ENCODE measurements at places on chromosomes 2 and 18.

DNA sequence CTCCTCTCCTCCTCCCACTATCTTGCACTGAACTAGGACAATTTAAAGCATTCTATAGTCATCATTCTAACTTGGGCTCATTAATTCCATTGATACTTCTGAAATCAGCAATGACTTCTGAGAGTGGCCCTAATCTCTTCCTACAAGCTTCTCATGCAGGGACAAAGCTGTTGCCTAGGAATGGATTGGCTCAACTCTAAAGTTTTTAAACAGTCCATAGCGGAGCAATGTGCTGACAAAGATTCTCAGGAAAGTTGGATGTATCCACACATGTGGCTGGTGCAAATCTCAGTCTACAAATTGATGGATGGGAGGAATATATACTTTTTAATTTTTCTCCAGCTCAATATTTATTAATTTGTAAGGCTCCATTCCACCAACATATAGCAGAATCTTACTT, 388.9 kb downstream of the SETBP1 start:
- DNase-seq: no peak

GRCh38 chr2:53629001-53629400, 138.6 kb upstream of the CHAC2 start:
- no peak for DNase-seq

- no peak for DNase-seq
These were observed 303.9 kb downstream of the ZEB2 start for GRCh38 chr2:144215701-144216675.

DNA sequence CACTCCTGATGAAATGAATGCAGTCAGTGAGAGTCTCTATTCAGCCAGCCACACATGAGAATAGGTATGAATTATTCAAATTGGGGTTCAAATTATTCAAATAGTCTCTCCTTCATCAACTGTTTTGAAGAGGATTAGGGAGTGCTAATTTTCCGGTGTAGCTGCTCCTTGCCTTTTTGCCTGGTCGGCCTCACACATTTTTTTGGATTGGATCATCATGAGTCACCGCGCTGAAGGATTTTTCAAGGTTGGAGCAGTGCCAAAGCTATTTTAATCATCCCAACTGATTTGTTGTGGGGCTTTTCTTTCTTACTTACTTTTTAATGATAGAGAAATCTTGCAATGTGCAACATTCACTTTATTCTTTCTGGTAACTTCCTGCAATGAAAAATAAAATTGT, 2.4 kb upstream of the DTNA start:
- DNase-seq: no peak

DNA sequence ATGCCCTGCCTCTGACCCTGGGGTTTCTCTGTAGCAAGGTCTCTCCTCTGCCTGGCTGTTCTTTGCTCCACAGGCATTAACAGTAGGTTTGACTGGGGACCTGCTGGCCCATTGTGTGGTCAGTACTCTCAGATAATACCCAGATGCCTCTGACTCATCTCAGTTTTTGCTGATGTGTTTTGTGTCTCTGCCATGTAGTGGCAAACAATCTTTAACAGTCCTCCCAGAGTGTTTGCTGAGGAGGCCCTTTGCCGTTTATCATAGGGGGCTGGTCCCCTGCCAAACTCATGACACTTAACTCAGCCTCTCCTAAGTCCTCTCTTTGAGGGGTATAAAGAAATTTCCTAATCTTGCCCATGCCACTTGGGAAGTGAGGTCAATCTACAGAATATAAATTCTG, 793.7 kb upstream of the FANCL start:
- no peak for DNase-seq

DNA sequence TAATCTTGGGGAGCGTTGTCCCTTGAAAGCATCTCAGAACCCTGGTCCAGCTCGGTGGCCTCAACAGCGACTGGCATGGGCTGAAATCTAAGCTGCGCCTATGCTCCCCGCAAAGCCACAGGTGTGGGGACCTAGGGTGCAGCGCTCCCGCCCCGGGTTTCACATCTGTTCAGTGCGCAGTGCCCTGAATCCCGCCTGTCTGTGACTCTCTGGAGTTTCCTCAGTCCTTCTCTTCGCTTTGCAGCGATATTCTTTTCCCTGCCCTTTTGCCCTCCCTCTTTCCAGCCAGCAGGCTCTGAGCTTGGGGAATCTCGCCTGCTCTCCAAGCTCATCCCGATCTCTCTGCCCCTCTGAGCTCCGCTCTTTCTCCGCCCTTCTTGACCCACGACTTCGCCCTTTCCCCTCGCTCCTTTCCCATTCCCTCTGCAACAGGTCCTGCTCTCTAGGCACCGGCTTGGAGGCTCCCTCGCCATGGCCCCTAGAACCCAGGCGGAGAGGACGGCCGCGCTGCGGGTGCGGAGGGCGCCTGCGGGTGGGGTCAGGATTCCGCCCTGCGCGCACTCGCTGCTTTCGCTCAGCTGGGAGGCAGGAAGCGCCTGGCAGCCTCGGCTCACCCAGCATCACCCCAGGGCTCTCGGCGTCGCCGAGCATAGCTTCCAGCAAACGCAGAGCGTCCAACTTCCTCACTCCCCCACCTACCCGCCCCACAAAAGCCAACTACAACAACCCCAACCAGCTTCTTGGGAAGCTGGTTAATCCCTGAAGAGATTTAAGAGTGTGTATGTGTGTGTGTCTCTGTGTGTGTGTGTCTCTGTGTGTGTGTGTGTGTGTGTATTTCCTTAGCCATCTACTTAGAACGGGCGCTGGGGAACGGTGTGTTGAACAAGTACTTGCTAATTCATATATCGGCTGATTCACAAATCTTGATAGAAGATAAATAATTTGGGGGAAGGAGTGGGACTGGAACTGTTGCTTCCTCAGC, 1.1 kb downstream of the GRP start:
- peak; percentile 58 for DNase-seq
